ENCODE measurements at places on chromosomes 5 and 9. TPM values are rescaled to one million over a fixed set of nuclear protein-coding genes. Genes with fewer than 3 reads are reported as not detected.
A peak's percentile ranks its signal among the peaks of the same experiment; 100 is the strongest.

DNA sequence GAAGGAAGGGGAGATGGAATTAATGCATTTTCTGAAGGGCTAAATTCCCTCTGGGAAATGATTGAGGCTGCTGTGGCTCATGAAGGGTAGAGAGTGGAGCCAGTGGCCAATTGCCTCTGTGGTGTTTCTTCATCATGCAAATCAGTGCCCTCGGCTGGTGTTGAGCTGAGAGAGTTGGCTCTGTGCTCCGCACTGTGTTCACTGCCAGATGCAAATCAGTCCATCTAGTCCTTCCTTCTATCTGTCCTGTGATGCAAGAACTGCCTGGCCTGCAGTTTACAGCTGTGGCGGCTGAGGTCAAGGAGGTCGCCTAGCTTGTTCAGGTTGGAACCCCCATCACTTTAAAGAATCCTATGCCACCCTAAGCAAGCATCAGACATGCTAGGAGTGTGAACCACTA lies 6.0 kb downstream of the TMEM171 start:
- no peak for DNase-seq

DNA sequence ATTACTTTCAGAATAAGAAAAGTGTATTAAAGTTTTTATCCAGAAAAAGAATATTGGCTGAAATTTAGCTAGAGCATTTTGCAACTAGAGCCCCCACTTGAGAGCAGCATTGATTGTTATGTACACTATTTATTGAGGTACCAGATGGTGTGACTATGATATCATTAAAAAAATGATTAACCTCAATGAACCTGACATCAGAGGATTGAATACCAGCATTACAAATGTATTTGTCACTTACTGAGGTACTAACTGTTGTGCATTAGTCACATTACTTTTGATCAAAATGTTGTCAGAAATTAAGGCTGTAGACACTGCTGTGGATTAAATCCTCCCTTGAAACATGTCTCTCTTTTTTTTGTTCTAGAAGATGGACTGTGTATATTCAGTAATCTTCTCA lies 127.8 kb upstream of the DHFR start:
- DNase-seq, result no peak

Gene FCHO2
- 46.1 TPM for total RNA-seq

GRCh38 chr5:134787692-134788091 lies 29.1 kb downstream of the DDX46 start:
- DNase-seq, result no peak

Gene EXOSC2
- total RNA-seq, result 6.4 TPM

GRCh38 chr5:77016962-77017361 lies 13.2 kb upstream of the AGGF1 start:
- DNase-seq, result no peak

- DNase-seq, result no peak
These were observed 17.9 kb downstream of the ZNF462 start for GRCh38 chr9:106880863-106881262.

- no peak for DNase-seq
These were observed 20.7 kb upstream of the ERMP1 start for GRCh38 chr9:5853617-5854016.

- no peak for DNase-seq
These were observed 218.3 kb downstream of the MEF2C start for GRCh38 chr5:88664645-88665044.

- no peak for DNase-seq
These were observed 40.1 kb downstream of the PFDN1 start for GRCh38 chr5:140262839-140263238.

- no peak for DNase-seq
These were observed 124.1 kb downstream of the KIF4B start for GRCh38 chr5:155137683-155138082.

DNA sequence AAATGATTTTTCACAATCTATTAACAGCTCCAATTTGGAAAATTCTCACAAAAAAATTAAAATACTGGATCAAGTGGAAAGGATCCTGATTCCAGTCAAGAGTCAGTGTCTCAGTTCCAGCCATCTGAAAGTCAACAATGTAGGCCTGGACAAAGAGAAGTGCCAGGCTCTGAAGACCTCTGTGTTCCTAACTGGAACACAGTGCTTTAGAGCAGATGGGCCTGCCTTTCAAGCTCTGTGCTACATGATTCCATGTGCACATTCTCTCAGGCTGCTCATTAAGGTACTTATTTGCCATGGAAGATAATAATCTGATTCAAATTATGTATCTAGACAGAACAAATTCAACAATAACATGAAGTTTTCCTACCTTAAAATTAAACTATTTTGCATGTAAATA lies 30.2 kb upstream of the ALDH1A1 start:
- peak; percentile 59 for DNase-seq

DNA sequence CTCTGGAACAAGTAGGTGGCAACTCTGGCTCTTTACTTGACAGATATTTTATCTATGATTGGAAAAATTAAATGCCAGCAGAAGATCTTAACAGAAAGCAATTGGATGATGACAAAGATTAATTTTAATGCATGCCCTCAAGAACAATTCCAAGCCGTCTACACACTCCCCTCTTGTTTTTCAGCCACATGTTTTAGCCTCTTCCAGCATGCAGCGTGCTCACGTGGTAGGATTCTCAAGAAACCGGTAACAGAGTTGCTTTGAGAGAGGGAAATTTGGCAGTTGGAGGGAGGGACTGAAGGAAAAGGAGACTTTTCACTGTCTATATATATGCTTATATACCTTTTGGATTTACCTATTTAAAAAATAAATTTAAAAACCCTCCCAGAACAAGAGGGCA lies 48.3 kb upstream of the FANCC start:
- no peak for DNase-seq

- no peak for DNase-seq
These were observed 14.7 kb upstream of the MED27 start for GRCh38 chr9:132094314-132094791.

Gene FAXDC2
- total RNA-seq, result 16.5 TPM

Gene PTGER4
- 10.5 TPM for total RNA-seq

DNA sequence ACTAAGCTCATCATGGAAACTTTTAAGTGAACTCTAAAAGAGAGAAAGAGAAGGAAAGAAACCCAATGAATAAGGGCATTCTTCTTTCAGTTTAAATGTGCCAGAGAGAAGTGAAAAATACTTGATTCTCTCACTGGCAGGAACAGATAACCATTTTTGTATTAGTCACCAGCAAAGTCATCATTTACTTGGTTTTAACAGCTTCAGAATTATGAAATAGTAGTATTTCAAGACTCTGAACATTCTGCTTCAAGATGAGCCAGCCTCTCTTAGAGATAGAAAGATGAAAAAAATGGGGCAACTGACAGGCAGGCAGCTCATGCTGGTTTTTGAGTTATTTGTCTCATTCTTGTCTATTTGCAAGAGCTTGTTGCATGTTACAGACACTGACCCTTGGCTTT lies 103.5 kb downstream of the GCNT1 start:
- no peak for DNase-seq
